ENCODE measurements at places on chromosomes 4 and X. TPM values are rescaled to one million over a fixed set of nuclear protein-coding genes. Genes with fewer than 3 reads are reported as not detected.

DNA sequence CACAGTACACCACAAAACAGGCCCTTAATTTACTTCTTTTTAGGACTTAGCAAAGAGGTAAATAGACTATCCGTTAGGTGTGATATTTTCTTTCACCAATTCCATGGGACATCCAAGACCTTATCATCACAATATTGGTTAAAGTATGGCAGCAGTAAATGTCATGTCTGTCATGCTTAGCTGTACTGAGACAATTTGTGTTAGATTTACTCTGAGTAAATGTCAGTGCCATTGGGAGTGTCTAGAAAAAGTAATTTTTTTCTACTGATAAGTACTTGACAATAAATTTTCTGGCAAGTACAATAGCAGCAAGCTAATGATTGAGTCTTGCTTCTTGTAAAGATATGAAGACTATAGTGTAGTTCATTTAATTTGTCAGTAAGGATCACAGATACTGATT, 756.1 kb downstream of the FAM133A start:
- no peaks in the 10 kb centered on the region for H3K27me3 ChIP-seq
- no peaks in the 10 kb centered on the region for H3K36me3 ChIP-seq
- H3K27ac ChIP-seq = no peak overlapping the region
- no peak overlapping the region for H3K4me3 ChIP-seq
- no peaks in the 10 kb centered on the region for H3K4me1 ChIP-seq

- DNase-seq = no peak
- no peaks in the 10 kb centered on the region for H3K4me1 ChIP-seq
- H3K36me3 ChIP-seq = no peaks in the 10 kb centered on the region
- no peaks in the 10 kb centered on the region for H3K27me3 ChIP-seq
Observed at GRCh38 chr4:118270492-118270891, 82.3 kb downstream of the PRSS12 start.

GRCh38 chrX:7074148-7074907, 73.2 kb upstream of the STS start:
- DNase-seq = no peak
- peaks cover 21% of the 10 kb centered on the region for H3K4me1 ChIP-seq
- no peaks in the 10 kb centered on the region for H3K27me3 ChIP-seq
- peaks cover 17% of the 10 kb centered on the region for H3K36me3 ChIP-seq
- no peak overlapping the region for H3K27ac ChIP-seq
- no peak overlapping the region for H3K4me3 ChIP-seq

The EREG gene
- 0.44 TPM for total RNA-seq

DNA sequence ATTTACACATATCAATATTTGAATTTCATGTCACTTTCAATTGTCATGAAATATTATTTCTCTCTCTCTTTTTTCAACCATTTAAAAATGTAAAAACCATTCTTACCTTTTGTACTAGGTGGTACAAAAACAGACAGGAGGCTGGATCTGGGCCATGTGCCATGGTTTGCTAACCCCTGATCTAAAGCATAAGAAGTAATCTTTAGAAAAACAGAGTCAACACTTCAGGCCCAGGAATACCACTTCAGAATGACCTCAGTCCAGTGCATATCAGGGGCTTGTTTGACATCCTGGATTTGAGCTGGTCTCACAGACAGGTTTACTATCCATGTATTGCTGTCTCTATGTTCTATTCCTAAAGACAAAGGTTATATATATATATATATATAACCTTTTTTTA, 102.5 kb downstream of the DCHS2 start:
- H3K27me3 ChIP-seq = no peaks in the 10 kb centered on the region
- no peak overlapping the region for H3K4me3 ChIP-seq
- no peaks in the 10 kb centered on the region for H3K4me1 ChIP-seq
- DNase-seq = no peak

All from T-cell (primary cell).